CD4-positive, alpha-beta T cell (primary cell): ENCODE measurements at places on chromosomes 11 and 22.

- peaks cover 11% of the 10 kb centered on the region for H3K4me1 ChIP-seq
- H3K27me3 ChIP-seq, result no peaks in the 10 kb centered on the region
Observed at GRCh38 chr11:119284344-119285157, 32.4 kb downstream of the MCAM start.

DNA sequence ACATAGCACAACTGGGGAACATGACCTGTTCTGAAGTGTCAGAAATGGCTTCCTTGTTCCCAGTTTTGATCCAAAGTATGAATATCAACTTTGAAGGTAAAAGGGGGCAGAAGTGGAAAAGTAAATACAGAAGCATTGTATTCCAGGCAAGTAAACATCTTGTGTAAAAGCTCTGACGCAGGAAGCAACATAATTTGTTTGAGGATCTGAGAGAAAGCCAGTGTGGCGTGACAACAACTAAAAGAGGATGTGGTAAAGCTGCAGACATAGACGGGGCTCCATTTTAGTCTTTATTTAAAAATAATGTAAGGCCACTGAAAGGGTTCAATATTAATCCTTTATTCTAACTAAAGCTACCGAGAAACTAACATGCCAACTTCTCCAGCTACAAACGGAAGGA is 310.2 kb downstream of the DLG2 start:
- no peak for DNase-seq
- H3K27me3 ChIP-seq, result no peaks in the 10 kb centered on the region
- no peak overlapping the region for H3K27ac ChIP-seq
- no peaks in the 10 kb centered on the region for H3K36me3 ChIP-seq
- H3K4me1 ChIP-seq, result no peaks in the 10 kb centered on the region
- no peak overlapping the region for H3K4me3 ChIP-seq

DNA sequence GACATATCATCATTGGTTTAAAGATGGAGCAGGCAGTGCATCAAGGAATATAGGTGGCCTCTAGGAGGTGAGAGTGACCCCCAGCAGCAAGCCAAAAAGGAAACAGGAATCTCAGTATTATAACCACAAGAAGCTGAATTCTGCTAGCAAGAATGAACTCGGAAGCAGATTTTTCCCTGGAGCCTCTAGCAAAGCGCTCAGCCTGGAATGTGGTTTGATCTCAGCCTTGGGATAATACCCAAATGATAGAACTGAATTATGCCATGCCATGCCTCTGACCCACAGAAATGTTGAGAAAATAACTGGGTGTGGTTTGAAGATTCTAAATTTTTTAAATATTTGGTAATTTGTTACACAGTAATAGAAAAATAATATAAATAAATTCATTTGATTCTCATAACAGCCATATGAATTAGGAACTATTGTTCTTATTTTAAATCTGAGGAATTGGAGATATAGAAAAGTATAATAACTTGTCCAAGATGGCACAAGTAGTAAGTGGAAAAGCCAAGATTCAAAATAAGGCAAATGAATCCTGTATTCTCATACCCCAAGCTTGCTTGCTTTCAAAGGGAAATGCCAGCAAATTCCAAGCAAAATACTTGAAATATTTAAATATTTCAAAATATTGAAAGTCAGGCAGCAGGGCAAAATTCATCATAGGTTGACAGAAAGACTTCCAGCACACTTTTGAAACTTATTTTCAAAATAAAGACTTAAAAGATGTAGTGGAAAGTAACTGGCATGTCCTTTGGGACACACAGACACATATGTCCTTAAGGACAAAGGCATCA is 567.4 kb downstream of the KCNA4 start:
- DNase-seq, result no peak
- no peak overlapping the region for H3K27ac ChIP-seq
- H3K4me1 ChIP-seq, result no peaks in the 10 kb centered on the region
- no peak overlapping the region for H3K4me3 ChIP-seq

GRCh38 chr11:78318321-78319114 is 99.1 kb downstream of the GAB2 start:
- DNase-seq, result no peak
- no peak overlapping the region for H3K4me3 ChIP-seq
- no peak overlapping the region for H3K27ac ChIP-seq
- H3K36me3 ChIP-seq, result no peaks in the 10 kb centered on the region
- no peaks in the 10 kb centered on the region for H3K4me1 ChIP-seq
- no peaks in the 10 kb centered on the region for H3K27me3 ChIP-seq

- H3K4me1 ChIP-seq, result no peaks in the 10 kb centered on the region
- H3K4me3 ChIP-seq, result no peak overlapping the region
- no peaks in the 10 kb centered on the region for H3K36me3 ChIP-seq
- no peak for DNase-seq
Observed at GRCh38 chr11:27161071-27161470, 120.5 kb downstream of the BBOX1 start.
